Kasumi-1 (cell line): ENCODE measurements at places on chromosomes 2 and 18.

- DNase-seq, result no peak
These were observed 624 bp upstream of the MAP4K3 start for GRCh38 chr2:39437522-39438296.

DNA sequence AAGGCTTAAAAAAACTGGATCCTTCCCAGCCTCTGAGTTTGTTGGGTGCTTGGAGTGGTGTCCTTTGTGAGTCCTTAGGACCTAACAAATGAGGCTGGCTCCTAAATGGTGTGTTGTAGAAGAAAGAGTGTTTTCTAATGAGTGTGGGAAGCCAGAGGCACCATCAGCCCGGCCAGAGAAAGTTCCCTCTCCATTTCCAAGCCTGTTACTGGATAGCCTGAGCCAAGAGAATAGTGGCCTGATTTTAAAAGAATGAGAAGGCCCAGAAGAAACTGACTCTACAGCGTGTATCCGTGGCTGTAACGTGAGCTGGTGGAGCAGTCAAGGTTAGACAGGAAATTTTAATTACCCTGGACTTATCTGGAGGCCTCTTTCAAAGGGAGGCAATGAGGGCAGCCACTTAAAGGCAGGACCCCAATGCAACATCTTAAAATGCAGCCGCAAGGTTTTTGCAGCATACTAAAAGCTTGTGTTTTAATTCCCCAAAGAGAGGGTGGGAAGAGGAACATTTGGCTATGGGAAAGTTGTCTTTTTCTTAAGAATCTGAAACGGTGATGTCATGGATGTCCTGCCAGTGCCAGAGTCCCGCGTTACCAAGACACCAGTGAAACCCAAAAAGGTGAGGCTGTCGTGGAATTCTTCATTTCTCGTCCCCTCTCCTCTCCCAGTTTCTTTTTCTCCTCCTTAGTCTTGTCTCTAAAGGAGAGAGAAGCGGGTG, 4.6 kb downstream of the EFHD1 start:
- DNase-seq, result no peak

GRCh38 chr18:80034852-80035406, 695 bp downstream of the RBFA start:
- DNase-seq, result no peak

- no peak for DNase-seq
These were observed 676.7 kb upstream of the POU3F3 start for GRCh38 chr2:104177179-104177578.

DNA sequence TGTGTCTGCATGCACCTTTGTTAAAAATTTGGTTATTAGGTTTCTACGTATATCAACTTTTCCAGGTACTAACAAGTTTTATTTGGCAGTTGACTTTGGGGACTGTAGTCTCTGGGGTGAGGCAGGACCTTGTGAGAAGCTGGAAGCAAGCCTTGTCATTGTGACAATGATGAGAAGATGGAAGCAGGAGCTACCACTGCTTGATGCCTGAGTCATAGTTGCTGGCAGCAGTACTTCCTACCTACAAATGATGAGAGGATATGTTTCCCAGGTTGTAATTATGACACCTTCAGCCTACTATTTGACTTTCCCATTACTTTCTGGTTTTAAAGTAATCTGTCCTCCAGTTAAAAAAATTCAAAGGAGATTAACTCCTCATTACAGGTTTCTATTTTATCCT, 516.3 kb downstream of the NRXN1 start:
- no peak for DNase-seq

- peak; percentile 34 for DNase-seq
These were observed 154.8 kb upstream of the APCDD1 start for GRCh38 chr18:10299643-10300042.

DNA sequence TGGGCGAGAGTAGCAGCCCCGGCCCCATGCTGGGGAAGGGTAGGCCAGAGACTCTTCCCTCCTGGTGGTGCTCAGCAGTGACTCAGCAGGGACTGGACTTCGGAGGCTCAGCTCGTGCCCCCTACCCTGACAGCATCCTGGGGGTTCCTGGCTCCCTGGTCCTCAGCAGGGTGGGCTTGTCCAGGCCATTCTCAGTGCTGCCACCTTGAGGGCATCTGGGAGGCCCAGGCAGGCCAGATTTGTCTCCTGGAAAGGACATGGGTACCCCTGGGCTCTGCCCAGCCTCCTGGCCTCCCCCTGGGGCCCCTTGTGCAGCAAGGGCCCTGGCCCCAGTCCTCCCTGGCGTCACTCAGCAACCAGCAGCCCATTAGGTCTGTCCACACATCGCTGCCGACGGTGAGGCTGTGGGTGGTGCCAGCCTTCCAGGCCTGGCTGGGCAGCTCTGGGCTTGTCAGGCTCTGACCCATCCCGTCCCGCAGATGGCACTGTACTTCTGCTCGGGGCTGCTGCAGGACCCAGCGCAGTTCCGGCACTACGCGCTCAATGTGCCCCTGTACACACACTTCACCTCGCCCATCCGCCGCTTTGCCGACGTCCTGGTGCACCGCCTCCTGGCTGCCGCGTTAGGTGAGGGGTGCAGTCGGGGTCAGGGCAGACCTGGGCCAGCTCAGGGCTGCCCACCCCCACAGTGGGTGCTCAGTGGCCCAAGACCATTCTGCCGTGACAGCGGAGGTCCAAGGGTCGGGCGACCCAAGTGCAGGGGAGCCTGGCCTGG, 45.0 kb upstream of the ALPP start:
- DNase-seq, result no peak
